NCI-H1105 (cell line): ENCODE measurements at places on chromosomes 12 and 14.

DNA sequence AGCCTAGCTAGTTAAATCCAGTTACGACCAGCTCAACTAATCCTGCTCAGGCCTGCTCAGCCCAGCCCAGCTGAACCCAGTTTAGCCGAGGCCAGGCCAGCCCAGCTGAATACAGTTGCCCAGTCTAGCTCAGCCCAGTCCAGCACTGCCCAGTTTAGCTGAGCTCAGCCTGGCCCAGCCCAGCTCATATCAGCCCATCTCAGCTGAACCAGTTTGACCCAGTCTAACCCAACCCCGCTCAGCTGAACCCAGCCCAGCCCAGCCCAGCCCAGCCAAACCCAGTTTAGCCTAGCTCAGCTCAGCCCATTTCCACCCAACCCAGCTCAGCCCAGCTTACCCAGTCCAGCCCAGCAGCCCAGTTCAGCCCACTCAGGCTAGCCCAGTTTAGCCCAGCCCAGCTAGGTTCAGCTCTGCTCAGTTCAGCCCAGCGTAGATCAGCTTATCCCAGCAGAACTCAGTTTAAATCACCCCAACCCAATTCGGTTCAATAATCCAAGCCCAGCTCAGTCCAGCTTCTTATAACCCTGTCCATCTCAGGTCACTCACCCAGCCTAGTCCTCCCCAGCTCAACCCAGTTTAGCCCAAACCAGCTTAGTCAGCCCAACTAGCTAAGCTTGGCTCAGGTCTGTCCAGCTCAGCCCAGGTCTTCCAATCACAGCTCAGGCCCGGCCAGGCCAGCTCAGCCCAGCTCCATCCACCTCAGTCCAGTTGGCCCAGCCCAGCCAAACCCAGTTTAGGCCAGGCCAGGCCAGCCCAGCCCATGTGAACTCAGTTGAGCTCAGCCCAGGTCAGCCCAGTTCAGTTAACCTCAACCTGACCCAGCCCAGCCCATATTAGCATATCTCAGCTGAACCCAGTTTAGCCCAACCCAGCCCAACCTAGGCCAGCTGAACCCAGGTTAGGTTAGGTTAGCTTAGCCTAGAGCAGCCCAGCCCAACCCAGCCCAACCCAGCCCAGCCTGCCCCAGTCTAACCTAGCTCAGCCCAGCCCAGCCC is 76.7 kb downstream of the TMEM121 start:
- no peak for DNase-seq

DNA sequence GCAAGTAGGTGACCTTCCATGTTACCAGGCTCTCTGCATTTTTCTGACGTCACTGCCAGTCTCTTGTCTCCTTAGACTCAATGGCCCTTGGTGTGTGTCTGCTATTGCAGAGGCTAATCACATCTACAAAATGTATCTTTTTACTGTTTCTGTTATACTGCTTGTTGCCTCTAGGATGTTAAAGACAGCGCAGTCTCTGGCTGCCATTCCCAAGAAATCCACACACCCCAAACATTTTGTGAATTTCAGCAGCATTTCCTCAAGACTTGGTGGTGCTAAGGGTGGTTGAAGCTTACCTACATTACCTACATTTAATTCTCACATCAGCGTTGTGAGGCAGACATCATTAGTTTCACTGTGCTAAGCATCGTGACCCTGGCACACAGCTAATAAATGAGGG is 87.2 kb downstream of the C12orf75 start:
- no peak for DNase-seq

DNA sequence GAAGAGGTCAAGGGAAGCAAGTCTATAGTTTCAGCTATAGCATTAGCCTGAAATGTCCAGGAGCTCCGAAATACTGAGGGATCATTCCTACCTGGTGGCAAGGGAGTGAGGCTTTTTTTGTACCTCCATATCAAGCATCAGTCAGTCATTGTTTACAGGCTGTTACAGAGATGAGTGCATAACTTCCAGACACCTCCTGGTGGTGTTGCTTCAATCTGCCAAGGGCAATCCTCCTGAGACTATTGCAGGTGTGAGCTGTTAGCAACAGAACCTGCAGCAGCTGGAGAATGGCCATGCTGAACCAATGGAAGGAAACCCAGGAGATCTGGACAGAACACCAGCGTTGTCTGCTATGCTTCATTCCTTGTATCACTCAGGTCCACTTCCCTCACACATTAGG is 80.0 kb upstream of the SLC8A3 start:
- DNase-seq: no peak

DNA sequence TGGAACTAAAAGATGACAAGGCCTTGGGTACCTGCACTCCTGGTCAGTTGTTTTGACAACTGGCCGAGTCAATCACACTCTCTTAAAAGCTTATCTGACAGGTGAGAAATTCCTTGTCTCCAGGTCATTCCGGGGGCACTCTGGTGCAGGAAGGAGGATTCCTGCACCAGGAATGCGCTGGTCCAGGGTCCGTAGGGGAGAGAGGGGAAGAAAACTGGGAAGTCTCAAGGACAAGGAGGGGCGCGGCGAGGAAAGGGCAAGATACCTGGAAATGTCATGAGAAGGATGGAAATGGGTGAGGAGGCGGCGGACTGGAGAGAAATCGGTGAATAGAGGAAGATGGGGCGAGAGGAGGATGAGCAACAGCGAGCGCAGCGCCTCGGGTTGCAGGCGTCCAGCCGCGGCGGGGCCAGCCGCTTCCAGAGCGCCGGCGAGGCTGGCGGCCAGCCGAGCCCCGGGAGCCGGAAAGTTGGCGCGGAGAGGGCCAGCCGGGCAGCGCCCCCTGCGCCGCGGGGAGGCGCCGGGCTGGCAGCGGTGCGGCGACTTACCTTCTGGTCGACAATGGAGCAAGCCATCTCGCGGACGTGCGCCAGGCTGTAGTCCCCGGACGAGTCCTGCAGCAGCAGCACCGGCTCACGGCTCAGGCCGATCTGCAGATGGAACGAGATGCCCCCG is 809 bp downstream of the PRKD1 start:
- peak; percentile 56 for DNase-seq

DNA sequence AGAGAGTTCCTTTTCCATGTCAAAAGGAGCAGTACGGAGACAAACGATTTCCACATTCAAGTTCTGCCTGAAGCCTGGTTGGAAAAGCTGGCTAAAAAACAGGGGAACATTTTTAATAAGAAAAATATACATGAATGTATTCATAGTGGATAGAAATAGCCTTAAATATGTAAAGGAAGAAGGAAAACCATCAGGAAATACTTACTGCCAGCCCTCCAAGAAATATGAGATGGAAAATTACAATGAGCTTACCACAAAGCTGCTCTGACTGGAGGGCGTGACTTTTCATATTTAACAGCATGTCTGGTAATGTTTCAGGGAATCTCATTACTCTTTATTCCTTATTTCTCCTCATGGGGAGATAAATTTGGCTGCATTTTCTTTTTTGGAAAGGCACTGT is 75.9 kb upstream of the ZDHHC17 start:
- no peak for DNase-seq

GRCh38 chr14:102086972-102087761 is at the start of gene HSP90AA1:
Gene HSP90AA1, minus strand, starts transcription at chr14:102087044. Its CDS starts 666 bp downstream, at chr14:102086378.
- peak; percentile 92 for DNase-seq

GRCh38 chr12:103868215-103868614 is 27.2 kb upstream of the NT5DC3 start:
- no peak for DNase-seq

DNA sequence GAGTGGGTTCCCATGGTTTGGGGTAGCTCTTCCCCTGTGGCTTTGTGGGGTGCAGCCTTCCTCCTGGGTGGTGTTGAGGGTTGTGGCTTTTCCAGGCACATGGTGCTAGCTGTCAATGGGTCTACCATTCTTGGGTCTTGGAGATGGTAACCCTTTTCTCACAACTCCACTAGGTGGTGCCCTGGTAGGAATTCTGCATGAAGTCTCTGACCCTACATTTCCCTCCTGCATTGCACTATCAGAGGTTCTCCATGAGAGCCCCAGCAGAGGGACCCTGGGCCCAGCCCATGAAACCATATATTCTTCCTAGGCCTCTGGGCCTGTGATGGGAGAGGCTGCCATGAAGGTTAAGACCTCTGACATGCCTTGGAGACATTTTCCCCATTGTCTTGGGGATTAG is 1093.3 kb downstream of the SLC16A7 start:
- no peak for DNase-seq

DNA sequence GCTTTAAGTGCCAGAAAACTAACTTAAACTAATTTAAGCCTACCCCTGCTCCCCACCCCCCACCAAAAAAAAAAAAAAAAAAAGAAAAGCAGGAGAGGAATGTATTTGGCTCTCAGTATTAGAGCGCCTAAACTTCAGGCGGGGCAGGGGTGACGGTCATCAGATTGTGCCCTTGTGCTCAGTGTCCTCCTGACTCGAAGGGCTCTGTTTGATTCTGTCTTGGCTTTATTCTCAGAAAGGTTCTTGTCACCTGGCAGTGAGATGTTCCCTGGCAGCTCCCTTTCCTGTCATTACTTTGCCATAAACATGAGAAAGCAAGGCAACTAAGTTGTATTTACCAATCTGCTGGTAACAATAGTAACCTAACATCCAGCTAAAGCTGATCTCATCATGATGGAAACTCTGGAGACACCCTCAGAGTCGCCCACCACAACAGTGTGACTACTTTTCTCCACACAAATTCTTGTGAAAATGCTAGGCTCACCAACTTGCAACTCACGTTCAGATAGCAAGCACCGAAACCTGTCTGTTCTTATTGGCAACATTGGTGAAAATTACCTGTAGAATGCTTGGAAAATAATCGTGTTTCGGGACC is 39.0 kb upstream of the WNK1 start:
- DNase-seq: no peak

GRCh38 chr12:38775457-38775856 is 129.9 kb downstream of the CPNE8 start:
- DNase-seq: no peak

DNA sequence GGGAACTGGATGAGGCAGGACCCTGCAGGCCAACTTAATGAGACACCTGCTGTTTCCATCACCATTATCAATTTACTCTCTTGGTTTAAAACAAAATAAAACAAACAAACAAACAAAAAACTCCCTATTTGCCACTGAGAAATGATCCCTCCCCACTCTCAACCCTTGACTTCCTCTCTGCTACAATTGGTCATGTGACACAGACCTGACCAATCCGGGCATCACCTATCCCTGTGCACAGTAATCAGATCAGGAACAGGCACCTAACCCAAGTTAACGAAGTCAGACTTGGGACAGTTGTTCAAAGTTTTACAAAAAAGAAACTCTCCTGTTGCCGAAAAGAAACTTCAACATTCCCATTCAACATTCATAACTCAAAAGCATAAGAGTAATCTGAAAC is 58.4 kb downstream of the NELL2 start:
- DNase-seq: no peak

DNA sequence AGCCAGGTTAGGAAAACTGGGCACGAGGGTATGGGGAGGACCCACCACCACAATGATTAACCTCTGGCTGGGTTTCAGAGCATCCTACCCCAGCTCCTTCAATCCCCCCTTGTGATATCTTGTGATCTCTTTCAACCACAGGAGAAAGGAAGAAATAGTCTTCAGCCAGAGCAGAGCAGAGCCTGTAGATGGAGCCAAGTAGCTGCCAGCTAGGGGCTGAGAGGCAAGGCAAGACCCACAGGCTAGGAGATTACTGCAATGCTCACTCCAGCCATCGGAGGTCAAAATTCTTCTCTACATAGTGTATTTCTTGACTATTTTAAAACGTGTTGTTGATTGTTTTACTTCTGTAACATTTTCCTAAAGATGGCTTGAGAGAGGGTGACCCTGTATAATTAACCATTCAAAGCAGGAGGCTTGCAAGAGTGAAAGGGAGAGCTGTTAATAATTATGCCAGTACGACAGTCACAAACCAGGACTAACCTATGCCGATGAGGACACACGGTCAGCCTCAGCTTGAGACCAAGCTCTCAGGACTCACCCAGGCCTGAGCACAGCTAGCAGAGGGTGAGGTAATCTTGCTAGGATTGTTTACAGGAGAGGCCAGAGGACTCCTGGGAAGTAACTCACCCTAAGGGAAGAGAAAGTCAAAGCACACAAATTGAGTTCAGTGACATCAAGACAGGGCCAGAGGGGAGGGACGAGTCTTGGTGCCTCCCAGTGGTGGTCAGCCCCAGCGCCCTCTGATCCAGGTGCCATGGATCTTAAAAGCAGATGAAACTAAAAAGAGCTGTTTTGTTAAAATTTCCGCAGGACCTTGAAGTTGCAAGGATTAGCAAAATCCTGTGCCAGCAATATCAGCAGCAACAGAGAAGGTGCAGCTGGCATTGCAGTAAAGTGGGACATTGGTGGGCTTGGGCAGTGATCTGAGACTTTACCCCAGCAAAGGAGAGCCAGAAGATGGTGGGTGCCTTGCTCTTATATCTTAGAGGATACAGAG is 29.8 kb upstream of the CDKN3 start:
- peak; percentile 18 for DNase-seq

- no peak for DNase-seq
These were observed 348.1 kb upstream of the RPL10L start for GRCh38 chr14:46999661-47000060.

DNA sequence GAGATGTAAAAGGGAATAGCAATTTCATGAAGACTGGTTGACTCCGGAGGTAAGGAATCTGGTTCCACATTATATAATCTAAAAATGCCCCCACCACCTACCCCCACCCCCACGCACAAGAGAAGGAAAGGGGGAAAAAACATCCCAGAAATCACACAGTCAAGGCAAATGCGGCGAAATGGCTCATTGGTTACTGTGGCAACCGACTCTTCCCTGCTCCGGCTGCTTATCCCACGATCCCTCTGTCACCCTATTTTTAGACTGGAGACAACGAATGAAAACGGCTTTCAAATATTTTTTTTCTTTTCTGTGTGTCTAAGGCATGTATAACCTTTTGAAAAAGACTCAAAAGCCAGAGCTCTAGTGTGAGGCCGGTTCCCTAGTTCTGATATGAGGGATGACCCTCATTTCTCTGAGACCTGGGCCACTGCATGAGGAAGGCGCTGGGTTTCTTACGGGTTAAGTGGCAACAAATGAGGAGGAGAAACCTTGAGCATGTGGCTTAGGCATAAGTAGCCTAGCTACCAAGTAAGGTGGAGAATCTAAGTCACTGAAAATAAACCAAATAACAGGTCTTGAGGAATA is 148.3 kb upstream of the GRIN2B start:
- no peak for DNase-seq

DNA sequence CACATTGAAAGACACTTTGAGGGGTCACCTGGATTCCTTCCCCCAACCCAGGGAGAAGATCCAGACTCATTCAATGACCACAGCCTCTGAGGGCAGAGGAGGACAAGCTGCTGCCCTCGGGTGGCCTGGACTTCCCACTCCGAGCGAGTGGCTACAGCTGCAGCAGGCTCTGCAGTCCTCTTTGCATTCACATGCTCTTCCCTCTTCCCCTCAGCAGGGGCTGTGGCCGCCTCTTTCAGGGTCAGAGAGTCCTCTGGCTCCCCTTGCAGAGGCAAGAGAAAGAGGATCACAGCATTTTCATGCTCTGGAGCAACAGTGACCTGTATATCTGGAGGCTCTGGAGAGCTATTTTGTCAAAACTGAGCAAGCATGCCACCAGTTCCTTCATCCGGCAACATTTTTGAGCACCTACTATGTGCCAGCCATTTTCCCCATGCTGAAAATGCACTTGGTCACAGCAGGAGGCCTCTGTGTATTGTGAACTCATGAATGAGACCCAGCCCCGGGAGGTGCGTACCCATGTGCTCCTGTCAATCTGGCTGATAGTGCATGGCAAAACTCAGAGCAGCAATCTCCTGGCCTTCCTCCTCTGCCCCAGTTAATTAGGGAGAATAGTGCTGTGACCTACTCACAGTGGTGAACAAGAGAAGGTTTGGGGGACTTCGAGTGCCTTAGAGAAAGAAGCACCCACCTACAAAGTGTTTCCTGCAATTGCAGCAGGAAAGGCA is 42.9 kb upstream of the KCNA5 start:
- DNase-seq: no peak

GRCh38 chr12:45907955-45908354 is 82.4 kb downstream of the SCAF11 start:
- no peak for DNase-seq

- no peak for DNase-seq
These were observed 22.9 kb upstream of the EVL start for GRCh38 chr14:100042286-100042685.
